ENCODE measurements at places on chromosomes 1 and 21.

- DNase-seq = no peak
These were observed 205.0 kb downstream of the GPR52 start for GRCh38 chr1:174652569-174653280.

DNA sequence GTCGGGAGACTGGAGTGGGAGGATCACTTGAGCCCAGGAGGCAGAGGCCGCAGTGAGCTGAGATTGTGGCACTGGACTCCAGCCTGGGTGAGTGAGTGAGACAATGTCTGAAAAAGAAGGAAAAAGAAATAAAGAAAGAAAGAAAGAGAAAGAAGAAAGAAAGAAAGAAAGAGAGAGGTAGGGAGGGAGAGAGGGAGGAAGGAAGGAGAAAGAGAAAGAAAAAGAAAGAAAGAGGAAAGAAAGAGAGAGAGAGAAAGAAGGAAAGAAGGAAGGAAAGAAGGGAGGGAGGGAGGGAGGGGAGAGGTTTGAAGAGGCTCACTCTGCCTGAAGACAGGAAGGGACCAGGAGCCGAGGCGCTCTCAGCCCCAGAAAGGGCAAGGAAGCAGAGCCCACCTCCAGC lies 4.8 kb upstream of the TCP10L start:
- DNase-seq = no peak

- DNase-seq = no peak
These were observed 50.0 kb downstream of the YARS1 start for GRCh38 chr1:32767156-32767555.

DNA sequence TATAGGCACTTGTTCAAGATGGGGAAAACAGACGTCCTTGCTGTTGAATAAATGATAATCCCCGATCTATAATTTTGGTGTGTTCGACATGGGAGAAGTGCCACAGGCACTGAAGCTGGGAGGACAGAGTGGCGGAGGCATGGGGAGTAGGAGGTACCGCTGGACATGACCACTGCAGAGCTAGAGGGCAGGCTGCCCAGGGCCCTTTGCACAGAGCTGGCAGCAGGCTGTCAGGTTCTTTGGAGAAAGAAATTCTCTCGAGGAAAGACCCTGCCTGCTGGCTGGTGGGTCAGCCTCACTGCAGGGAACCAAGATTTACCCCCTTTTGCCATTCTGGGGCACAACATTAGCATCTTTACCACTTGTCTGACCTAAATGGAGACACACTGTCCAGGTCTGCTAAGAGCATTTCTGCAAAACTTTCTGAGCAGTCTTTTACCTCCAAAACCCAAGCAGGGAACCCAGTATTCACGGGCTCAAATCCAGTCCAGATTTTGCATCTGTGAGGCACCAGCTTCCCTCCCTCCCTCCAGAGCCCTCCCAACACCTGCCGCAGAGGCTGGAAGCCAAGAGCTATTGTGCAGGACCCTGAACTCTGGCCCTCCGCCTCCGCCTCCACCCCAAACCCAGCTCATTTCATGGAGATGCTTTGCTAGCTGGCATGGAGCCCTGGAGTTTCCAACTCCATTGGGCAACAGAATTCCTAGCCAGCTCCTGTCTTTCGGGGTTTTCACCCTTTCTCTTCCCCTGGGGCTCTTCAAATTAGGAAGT lies 142.3 kb downstream of the PLXNA2 start:
- no peak for DNase-seq

GRCh38 chr1:64161357-64161941 lies 42.0 kb upstream of the UBE2U start:
- DNase-seq = no peak

Data from AG04450 (cell line).